ENCODE measurements at places on chromosomes 11 and 22.

GRCh38 chr22:16925407-16925966 lies 82.5 kb downstream of the GAB4 start:
- no peak for DNase-seq

DNA sequence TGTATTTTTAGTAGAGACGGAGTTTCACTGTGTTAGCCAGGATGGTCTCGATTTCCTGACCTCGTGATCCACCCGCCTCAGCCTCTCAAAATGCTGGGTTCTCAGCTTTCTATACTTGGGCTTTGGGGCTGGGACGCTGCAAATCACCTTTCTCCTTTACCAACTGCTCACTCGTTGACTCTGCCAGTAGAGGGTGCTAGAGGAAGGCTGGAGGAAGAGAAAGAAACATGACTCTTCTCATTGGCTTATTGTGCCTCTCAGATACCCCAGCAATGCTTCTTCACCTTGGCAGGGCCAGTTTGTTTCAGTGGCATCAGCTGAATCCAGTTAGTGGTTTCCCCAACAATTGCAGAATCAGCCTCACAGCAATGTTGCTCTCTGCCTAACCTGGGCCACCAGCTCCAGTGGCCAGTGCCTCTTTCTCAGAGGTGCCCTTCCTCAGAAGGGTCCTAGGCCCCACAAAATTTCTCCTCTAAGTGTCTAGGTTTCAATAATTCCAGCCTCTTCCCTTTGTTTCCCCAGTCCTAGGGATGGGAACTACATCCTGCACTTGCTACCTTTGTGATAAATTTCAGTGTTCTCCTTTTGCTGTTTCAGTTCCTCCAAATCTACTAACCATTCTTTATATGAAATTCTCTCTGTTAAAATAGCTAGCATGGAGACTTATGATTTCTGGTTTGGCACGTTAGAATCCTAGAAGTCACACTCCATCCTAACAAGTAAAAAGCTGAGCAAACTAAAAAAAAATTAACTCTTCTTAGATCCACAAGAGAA lies 71.5 kb upstream of the VSTM5 start:
- DNase-seq, result peak; percentile 45

GRCh38 chr22:50175921-50176849 lies 5.7 kb downstream of the PANX2 start:
- no peak for DNase-seq

DNA sequence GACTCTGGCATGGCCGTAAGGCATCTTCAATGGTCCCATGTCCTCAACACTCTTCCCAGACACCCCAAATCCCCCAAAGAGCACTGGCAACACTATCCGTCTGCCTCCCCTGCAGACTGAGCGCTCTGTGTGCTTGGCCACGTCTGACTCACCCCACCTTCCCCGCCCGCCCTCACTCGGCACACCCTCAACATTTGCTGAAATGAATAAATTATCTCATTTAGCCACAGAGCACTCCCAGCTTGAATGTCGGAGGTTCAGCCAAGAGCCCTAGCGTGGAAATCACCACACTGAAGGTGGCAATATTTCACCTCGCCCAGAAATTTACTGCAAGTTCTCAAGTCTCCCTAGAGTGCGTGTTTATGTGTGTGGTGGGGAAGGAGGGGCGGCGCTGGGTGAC lies 46.6 kb upstream of the TCF20 start:
- DNase-seq, result peak; percentile 49

- DNase-seq, result no peak
Observed at GRCh38 chr11:76674517-76675400, 4.2 kb upstream of the LRRC32 start.

GRCh38 chr22:17724241-17724640 lies 50.0 kb downstream of the BID start:
- DNase-seq, result no peak

GRCh38 chr11:111513240-111513605 lies 1.0 kb upstream of the BTG4 start:
- DNase-seq, result no peak

- no peak for DNase-seq
Observed at GRCh38 chr11:113419454-113420003, 31.9 kb downstream of the ANKK1 start.

DNA sequence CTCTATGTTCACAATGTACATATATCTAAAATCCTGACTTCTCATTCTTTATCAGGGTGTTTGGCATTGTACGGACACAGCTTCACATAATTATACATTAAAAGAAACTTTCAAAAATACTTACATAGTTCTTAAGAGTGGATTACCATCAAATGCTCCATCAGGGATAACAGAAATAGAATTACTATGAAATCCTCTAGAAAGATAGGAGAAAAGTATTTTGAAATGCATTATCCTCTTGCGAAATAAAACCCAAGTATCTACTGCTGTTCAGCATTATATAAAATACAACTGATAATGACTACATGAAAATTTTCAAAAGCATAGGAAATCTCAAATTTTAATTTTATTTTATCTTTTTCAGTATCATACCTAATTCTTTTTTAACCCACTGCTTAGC lies 17.8 kb upstream of the CCDC34 start:
- no peak for DNase-seq

- no peak for DNase-seq
Observed at GRCh38 chr11:64876835-64877341, 1.5 kb downstream of the EHD1 start.

All from activated naive CD4-positive, alpha-beta T cell treated with anti-CD3 and anti-CD28 coated beads for 36 hours (primary cell).